ENCODE measurements at places on chromosomes 2 and 18. TPM values are rescaled to one million over a fixed set of nuclear protein-coding genes. Genes with fewer than 3 reads are reported as not detected.

The ALLC gene
- not detected for total RNA-seq

The C2orf78 gene
- not detected for total RNA-seq

The TSPYL6 gene
- total RNA-seq = not detected

The EVX2 gene
- total RNA-seq = not detected

The UGT1A3 gene
- total RNA-seq = not detected

The HOXD3 gene
- total RNA-seq = 9.0 TPM

The ATOH8 gene
- total RNA-seq = 16.6 TPM

The TGOLN2 gene
- 87.2 TPM for total RNA-seq

The TUBA4B gene
- not detected for total RNA-seq

DNA sequence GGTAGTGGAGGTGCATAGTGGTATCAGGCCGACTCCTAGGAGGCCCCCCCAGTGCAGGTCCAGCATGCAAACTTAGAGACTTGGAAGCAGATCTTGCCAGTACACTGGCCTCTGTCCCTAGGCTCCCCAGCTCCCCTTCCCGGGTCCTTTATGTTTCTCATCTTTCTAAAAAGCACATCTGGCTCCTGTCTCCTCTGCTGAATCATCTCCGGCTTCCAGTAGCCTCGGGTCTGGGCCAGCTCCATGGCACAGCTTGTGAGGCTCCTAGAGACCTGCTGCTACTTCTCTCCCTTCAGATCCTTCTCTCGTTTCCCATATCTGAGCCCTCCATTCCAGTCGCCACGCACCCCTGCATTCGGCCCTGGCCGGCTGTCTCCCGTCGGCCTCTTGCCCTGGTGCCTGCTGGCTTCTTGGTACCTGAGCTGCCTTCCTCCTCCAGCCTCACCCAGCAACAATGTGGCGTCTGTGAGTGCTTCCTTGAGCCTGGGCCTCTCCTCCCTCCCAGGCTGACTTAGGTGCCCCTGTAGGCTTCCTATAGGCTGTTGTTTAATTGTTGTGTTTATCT is 6.6 kb downstream of the TRAF3IP1 start:
- DNase-seq = peak; percentile 49

- no peak for DNase-seq
Measured at GRCh38 chr2:178115271-178115670, 3.0 kb downstream of the RBM45 start.

DNA sequence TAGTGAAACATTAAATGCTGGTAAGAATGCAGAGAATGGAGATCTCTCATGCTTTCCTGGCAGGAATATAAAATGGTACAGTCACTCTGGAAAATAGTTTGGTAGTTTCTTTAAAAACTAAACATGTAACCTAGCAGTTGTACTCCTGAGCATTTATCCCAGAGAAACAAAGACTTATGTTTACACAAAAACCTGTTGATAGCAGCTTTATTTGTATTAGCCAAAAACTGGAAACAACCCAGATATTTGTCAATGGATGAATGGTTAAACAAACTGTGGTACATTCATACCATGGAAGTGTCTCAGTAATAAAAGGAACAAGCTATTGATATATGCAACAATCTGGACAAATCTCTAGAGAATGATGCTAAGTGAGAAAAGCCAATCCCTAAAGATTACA is 81.7 kb upstream of the CTAGE1 start:
- DNase-seq = no peak

GRCh38 chr2:96103761-96104486 is 12.4 kb downstream of the ADRA2B start:
- no peak for DNase-seq

DNA sequence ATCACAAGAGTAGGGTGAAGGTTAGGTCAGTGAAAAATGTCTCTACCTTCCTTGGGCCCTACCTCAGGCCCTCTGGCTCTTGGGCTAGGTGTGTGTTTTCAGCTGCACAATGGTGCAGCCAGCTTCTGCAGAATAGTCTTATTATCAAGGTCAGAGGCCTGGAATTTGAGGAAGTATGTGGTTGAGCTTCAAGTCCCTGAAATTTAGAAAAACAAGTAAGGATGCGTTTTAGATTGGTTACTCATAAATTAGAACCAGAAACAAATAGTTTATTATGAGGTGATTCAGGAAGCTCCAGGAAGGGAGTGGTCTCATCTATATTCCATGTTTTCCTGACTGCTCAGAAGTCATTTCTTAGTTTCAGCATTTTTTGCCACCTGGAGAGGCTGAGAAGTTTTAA is 204.2 kb upstream of the CELF4 start:
- DNase-seq = no peak

- no peak for DNase-seq
Measured at GRCh38 chr2:99812426-99812825, 322.6 kb upstream of the REV1 start.

GRCh38 chr18:60898111-60898510 is 435.1 kb upstream of the CDH20 start:
- no peak for DNase-seq

DNA sequence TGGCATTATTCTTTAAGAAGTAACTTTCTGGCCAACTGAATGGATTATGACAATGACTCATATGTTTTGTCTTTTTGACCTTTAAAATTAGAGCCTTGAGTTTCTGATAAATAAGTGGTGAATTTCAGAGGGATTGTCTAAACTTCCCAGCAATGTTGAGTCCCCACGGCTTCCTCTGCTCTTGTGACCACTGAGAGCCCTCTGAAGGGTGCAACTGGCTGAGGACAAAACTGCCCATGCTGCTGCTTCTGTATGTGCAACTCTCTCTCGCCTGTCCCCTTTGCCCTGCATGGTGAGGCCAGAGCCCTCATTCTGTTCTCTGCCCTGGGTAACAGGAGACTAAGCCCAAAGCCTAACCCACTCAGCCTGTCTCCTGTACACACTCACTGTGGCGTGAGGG is 52.7 kb upstream of the SLC14A1 start:
- no peak for DNase-seq

DNA sequence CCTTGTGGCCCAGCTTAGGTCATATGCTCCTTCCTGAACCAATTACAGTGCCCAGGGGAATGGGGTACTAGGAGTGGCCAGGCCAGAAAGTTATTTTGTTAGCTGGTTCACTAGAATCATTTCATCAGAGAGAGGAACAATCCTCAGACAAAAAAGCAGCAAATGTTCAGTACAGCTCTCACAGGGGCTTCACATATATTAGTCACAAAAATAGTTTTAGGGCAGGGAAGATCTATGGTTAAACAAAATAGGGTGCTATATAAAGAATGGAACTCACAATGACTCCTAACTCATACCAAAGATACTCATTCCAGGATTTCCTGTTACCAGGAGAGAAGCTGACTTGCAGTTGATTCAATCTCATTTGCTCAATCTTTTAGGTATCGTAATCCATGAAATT is 71.0 kb downstream of the CWC22 start:
- DNase-seq = no peak

- no peak for DNase-seq
Measured at GRCh38 chr2:221195829-221196228, 376.3 kb downstream of the EPHA4 start.

GRCh38 chr18:8822643-8823042 is 117.3 kb downstream of the MTCL1 start:
- no peak for DNase-seq

Measured in posterior vena cava (tissue), 2 donors.